ENCODE measurements at places on chromosomes 4 and X. TPM values are rescaled to one million over a fixed set of nuclear protein-coding genes. Genes with fewer than 3 reads are reported as not detected.
A peak's percentile ranks its signal among the peaks of the same experiment; 100 is the strongest.

GRCh38 chr4:80196259-80196921, 913 bp upstream of the PRDM8 start:
- no peak for DNase-seq

GRCh38 chr4:95847908-95848460, 8.1 kb downstream of the PDHA2 start:
- no peak for DNase-seq

The EDNRA gene
- total RNA-seq = 10.5 TPM

The HPGDS gene
- 3.6 TPM for total RNA-seq

DNA sequence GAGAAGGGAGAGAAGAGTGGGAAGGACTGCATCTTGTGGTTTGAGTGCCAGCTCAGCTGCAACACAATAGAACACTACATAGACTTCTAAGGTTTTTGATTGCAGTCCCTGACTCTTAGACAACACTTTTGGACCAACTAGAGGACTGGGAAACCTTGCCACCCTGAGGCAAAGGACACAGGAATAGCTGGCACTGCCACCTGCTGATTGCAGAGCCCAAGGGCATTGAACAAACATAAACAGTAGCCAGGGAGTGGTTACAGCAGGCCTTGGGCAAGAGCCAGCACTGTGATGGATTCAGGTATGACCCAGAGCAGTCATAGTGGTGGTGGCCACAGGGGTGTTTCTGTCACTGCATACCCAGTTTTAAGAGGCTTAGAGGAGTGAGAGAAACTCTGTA, 72.5 kb upstream of the CXorf51A start:
- no peak for DNase-seq

DNA sequence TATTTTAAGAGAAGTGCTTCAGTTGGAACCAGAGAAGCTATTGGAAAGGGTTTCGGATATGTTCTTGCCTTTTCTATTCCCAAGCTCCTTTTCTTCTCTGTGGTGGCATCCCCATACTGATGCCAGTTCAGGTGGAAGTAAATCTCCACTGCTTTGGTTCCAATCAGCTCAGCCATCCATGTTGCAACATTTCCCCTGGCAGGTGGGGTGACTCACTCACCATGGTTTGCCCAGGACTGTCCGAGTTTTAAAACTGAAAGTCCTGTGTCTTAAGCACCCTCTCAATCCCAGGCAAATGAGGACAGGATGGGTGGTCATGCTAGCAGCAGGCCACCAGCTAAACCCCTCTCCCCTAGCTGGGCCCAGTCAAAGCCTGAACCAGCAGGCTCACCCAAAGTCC, 15.1 kb downstream of the RAI2 start:
- DNase-seq = no peak

The ODAPH gene
- total RNA-seq = not detected

GRCh38 chrX:24027985-24028384, 999 bp upstream of the KLHL15 start:
- DNase-seq = no peak

The HSD17B13 gene
- 0.36 TPM for total RNA-seq

The APLN gene
- 2.0 TPM for total RNA-seq

DNA sequence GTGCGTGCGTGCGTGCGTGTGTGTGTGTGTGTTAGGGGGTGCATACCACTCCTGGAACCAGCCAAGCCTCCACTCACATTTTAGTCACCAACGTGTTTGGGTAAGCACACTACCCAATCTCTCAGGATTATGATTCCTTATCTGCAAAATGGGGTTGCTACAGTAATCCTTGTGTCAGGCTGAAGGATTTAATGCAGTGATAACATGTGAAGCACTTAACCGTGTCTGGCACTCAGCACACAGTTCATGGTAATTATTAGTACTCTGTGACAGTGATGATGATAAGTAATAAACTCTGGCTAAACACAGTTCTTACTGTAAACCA, 57.3 kb downstream of the CLDN22 start:
- no peak for DNase-seq

DNA sequence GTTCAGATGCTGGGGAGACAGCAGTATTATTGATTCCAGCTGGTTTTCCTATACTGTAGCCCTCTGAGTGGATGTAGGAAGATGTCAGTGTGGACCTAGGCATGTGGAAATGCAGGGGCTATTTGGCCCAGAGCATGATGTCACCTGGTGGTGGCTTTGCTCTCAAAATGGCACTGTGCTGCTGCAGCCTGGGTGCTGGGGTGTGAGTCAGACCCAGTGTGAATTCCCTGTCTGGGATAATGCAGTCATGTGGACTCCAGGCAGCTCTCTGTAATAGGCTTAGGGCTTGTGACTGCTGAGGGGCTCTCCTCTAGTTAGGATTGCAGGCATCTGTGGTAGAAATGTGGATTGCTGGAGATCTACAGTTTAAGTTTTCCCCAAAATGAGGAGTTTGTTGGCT, 70.7 kb downstream of the DCAF8L2 start:
- DNase-seq = no peak

DNA sequence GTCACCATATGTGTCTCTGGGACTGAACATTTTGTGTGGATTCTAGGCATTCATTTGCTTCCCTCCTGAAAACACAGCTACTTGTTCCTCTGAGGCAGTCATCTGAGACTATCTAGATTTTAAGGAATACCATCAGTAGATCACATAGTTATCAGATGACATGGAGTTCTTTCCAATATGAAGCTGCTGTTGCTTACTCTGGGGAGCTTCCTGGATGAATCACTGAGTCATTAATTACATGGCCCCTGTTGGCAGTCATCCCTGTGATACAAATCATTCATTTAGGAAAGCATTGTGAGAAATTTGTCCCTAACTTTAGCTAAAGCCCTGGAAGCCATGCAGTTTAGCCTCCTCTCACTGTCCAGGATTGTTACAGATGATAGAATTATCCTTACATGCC, 98.2 kb upstream of the ARSJ start:
- DNase-seq = no peak

The SPRY1 gene
- 29.6 TPM for total RNA-seq

DNA sequence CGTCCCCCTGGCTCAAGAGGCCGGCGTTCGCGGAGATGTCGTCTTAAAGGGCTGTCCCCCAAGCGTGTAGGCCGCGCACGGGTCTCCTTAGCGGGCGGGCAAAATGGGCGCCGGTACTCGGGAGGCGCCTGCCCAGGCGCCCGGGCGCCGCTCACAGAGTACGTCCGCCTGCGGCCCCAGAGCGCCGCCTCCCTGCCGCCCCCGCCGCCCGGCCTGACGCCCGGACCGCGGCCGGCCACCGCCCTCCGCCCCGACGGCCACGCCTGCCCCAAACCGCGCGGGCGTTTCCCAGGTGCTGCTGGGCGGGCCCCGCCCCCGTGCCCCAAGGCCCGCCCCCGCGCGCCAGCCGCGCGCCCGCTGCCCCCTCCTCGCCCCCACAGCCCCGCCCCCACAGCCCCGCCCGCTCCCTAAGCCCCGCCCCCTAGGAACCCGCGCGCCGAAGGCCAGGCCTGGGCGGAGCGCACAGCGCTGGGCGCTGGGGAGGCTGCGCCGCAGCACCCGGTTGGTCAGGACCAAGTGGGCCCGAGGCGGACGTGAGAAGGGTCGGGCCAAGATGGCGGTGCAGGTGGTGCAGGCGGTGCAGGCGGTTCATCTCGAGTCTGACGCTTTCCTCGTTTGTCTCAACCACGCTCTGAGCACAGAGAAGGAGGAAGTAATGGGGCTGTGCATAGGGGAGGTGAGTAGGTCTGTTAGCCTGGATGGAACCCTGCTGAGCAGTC, at the start of the genes BRCC3, CMC4 and MTCP1:
Gene BRCC3 (plus strand): TSS at position 534 of the 719 bp plus-strand sequence. CDS start 20 bp downstream, at position 554.
Gene CMC4 (minus strand): TSS at position 162 of the 719 bp plus-strand sequence. CDS start 7,113 bp downstream, outside the sequence.
Gene MTCP1 (minus strand): TSS at position 162 of the 719 bp plus-strand sequence. CDS start 5,126 bp downstream, outside the sequence.
- DNase-seq = peak; percentile 92

The HMGN5 gene
- total RNA-seq = 2.4 TPM

DNA sequence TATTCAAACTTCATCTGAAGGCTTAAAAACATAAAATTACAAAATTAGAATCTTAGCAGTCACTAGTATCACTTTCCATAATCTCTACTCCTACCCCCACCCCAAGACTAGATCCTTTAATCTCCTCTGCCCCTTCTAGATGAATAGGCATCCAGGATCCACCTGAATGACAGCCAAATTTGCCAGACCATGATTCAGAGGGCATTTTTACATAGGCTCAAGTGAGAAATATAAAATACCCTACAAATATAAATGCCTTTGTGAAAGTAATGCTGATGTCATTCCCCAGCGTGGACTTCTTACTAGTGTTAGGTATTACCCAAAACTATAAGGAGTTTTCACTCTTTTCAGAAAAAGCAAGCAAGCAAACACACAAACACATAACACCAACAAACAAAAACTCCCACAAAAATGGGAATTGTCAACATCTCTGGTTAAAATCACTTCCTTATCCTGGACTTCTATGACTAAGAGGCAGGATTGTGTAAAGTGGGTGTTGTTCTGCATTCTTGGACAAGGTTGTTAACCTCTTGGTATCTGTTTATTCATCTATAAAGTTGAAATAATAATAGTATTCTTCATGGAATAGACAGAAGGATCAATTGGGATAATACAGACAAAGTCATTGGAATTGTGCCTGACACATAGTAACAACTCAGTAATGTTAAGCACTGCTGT, 51.3 kb upstream of the TMPRSS11F start:
- DNase-seq = no peak

DNA sequence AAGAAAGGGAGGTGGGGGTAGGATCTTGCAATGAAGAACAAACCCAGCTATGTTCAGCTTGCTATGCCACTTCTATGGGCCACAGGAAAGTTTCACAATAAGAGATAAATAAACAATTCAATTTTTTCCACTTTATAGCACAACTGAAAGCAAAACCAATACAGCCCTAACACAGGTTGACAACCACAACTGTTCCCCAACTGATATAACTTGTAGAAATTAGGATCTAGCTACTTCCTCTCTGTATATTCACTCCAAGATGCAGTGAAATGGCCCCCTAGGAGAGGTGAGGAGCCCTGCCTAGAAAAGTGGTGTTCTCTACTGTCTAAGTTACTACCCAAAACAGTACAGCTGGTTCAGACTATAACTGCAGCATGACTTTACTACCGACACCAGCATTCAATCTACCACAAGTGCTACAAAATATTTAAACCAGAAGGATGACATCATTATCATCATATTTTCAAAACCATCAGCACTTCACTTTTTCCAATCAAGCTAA, 77.0 kb downstream of the FBXW7 start:
- no peak for DNase-seq

DNA sequence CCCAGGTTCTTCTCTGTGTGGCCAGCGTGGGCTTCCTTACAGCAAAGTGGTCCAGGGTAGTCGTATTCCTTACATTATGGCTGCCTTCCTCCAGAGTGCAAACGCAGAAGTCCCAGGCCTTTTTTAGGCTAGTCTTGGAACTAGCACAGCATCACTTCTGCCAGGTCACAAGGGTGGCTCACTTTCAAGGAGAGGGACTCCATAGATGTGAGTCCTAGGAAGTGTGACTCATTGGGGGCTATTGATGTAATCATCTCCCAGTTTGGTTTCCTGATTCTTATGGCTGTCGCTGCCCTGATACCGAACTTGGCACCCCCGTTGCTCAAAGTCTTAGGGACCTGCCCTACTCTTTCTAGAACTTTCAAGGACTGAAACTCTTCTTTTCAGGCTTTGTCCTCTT, 140.0 kb downstream of the DCK start:
- no peak for DNase-seq

DNA sequence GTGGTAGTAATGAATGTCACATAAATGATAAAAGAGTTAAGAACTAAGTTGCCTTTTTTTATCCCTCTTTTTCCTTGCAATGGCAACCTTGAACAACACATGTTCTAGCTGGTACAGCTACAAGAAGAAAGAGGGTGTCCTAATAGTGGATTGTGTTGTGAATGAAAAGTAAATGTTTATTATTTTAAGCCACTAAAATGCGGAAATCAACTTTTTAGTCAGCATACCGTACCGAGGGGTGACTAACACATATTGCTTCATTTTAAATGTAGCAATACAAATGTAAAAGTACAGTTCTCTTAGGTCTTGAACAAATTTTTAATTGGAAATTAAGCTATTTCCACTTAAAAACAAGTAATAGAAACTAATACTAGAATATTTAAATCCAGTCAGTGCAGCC, 17.7 kb upstream of the AP1AR start:
- DNase-seq = no peak

- DNase-seq = no peak
Measured at GRCh38 chr4:65007841-65008439, 598.7 kb upstream of the TECRL start.

GRCh38 chr4:140645614-140646412, 77.1 kb upstream of the UCP1 start:
- peak; percentile 53 for DNase-seq

The ATXN3L gene
- total RNA-seq = not detected

The DUSP21 gene
- not detected for total RNA-seq

GRCh38 chr4:146104541-146104940, 71.0 kb upstream of the LSM6 start:
- no peak for DNase-seq

DNA sequence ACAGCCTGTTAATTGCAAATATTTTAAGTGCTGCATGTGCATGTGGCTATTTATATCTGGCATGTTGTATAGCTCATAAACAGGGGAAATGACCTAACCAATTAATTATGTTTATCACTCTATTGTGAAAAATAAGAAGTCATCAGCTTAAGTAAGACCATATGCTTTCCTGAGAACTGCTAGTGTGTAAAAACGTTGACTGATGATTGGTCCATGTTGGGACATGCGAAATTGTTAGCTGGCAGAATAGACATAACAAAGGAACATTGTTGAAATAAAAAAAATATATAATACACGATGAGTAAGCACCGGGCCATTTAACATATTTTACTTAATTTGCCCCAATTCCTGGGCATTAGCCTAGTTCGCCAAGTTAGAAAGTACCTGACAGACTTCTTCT, 207.5 kb downstream of the ANK2 start:
- DNase-seq = no peak

DNA sequence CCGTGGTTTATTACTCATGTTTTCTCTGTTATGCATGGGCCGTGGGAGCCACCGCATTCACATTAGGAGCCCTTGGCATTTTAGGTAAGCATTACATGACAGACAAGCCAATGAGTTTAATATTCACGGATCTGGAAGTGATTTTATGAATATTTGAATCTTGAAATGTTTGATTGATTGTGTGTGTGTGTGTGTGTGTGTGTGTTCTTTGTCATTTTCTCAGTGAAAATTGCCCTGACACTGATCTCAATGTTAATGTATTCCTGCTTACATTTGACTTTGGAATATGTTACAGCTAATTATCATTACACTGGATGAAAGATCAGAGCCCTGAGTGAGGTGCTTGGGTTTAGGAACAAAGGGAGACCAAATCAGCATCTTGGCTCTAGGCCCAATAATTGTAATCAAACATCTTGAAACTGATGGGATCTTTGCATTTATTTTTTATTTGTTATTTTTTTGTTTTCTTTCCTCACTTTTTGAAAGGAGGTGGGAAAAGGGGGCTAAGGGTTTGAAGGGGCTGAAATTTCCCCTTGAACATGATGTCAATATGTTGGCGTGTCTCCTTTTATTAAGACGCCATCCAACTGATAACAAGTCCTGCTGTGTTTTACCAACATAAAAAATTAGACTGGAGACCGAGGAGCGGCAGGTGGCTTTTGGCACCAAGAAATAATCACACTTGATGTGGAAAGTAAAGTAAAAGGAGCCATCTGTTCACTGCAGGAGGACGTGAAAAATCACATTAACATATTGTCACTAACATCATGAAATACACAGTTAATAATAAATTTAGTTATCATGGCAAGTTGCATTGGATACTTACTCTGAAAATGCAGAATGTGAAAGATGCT, 5.2 kb upstream of the GK2 start:
- peak; percentile 10 for DNase-seq

GRCh38 chr4:151144329-151145072, 45.1 kb downstream of the RPS3A start:
- no peak for DNase-seq

Measured in cerebellum (tissue), 4 donors.